ENCODE measurements at places on chromosomes 12 and 14.

GRCh38 chr14:22502551-22502950 lies 86.5 kb downstream of the DAD1 start:
- no peak for DNase-seq

GRCh38 chr12:6068227-6068626 lies 56.2 kb downstream of the VWF start:
- DNase-seq = no peak

DNA sequence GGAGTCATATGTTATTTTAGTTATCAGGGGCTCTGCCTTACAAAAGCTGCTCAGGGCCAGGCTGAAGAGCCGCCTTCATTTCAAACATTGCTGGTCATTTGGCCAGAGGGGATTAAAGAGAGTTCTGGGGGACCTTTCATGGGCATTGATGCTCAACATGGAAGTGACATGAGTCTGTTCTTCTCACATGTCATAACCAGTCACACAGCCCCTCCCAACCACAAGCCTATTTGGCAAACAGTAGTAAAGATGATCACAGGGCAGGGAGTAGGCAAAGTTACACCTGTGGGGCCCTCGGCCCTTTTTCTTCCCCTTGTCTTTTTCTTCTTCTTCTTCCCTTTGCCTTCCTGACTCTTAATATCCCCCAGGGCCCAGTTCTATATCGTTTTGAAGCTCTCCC lies 33.3 kb downstream of the CFAP54 start:
- DNase-seq = no peak

GRCh38 chr12:62446754-62447452 lies 19.7 kb upstream of the MON2 start:
- no peak for DNase-seq

GRCh38 chr14:70086685-70087379 lies 101.9 kb downstream of the SLC8A3 start:
- DNase-seq = peak; percentile 24

- no peak for DNase-seq
Observed at GRCh38 chr12:12108441-12109058, 37.8 kb downstream of the BCL2L14 start.

DNA sequence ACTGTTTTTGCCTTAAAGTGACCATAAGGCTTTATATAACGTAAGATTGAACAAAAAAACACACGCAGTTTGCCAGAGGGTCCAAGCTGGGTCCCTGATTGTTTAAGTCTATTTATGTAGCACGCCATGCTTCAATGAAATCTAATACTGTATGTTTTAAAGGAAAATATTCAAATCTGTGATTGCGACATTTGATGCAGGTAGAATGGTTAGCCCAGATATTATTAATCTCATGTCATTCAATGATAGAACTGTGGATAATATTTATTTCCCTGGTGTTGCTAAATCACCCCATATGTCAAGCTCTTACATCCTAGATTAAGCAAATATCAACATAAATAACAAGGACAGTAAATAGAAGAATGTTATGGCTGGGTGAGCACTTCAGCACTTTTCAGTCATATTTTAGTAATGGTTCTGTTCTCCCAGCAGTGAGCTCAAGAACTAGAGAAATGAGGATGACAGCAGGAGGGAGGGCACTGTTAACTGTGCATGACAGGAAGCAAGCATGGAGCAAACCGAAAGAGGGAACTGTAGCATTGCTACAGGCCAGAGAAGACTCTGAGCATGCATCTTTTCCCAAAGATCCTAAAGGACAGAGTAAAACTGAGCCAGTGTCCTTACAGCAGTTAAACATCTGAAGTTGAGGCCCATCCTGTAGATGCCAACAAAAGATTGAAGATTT lies 465.7 kb upstream of the MGAT4C start:
- no peak for DNase-seq

GRCh38 chr12:105382771-105383622 lies 52.5 kb downstream of the C12orf75 start:
- DNase-seq = peak; percentile 50

- DNase-seq = no peak
Observed at GRCh38 chr12:84741692-84742091, 170.9 kb downstream of the SLC6A15 start.

DNA sequence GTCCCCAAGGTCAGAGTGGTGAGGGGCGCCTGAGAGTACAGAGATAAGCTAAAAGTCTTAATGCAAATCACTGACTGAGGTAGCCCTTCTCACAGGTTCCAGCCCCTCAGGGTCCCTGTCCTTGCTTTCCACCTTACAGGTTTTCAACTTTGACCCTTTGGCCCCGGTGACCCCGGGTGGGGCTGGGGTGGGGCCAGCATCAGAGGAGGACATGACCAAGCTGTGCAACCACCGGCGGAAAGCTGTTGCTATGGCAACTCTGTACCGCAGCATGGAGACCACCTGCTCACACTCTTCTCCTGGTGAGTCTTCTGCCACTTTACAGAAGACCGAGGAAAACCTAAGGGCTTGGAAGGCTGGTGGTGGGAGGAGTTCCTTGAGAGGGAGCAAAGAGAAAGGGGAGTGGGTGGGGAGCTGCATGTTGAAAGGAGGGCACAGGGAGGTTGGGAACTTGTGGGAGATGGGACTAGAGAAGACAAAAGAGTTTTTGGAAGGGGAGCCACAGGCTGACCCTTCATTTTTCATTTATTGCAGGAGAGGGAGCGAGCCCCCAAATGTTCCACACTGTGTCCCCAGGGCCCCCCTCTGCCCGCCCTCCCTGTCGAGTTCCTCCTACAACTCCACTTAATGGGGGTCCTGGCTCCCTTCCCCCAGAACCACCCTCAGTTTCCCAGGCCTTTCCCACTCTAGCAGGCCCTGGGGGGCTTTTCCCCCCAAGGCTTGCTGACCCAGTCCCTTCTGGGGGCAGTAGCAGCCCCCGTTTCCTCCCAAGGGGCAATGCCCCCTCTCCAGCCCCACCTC lies 2.4 kb downstream of the MBD6 start:
- no peak for DNase-seq

- DNase-seq = no peak
Observed at GRCh38 chr14:90426663-90427062, 29.8 kb downstream of the CALM1 start.

DNA sequence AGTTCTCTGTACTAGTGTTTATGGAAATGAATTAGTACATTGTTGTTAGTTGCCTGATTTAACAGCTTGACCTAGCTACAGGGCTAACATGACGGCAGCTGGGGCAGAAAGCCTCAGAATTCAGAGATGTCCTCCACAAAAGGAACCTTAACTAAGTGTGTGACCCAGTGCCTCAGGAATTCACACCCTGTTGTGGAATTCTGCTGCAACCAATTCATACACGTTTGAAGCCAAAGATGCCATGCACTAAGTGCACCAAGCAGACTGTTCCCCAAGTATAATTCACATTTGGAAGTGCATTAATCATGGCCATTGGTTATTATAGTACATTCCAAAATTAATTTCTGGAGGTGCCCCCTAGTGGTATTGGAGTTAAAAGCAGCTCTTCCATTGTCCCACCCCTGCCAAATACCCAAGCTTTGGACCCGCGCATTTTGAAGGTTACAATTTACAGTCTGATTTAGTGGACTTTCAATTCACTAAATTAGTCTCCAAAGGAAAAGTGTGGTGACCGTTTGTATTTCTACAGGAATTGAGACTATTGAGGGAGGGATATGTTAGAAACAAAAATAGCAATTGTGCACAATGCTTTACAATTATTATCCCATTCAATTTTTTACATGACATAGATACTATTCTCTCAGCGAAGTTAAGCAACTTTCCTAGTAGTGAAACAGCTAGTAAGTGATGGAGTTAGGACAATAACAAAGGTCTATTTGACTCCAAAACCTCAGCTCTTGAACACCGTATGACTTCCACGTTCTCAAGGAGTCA lies 85.9 kb downstream of the PAX9 start:
- DNase-seq = no peak

DNA sequence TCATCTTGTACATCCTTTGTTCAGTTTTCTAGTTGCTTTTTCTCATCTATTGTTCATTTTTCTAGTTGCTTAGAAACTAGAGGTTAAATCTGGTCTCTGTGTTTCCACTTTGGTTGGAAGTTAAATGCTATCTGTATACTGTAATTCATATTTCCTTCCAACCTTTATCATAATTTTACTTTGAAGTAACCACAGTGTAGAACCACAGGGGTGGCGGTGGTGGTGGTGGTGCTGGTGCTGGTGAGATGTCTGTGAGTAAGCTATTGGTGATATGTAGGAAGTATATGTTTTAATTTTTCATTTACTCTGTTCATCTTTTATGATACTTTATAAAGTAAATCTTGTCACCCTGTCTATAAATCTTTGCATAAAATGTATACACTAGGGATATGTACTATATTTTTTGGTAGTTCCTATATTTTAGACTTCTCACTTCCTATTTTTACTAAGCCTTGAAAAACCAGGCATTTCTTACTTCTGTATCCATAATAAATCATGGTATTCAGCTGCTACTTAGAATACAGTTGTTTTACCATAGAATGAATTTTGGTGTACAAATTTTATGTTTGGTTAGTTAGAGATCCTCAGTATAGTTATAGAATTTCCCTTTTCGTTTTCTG lies 31.9 kb downstream of the CCDC91 start:
- no peak for DNase-seq

DNA sequence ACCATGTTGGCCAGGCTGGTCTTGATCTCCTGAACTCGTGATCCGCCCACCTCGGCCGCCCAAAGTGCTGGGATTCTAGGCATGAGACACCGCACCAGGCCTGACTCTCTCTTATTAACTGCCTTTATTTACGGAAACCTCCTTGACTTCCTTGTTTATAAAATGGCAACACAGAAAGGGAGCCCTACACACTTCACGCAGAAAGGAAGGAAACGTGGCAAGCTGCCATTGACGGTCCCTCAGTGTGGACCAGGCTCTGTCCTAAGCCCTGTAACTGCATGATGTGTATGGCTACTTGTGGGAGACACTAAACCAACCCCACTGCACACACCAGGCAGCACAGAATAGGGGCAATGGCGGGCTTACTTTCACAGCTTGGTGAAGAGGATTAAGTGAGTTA lies 11.7 kb downstream of the CINP start:
- no peak for DNase-seq

- no peak for DNase-seq
Observed at GRCh38 chr12:18612971-18613370, 124.8 kb downstream of the PLCZ1 start.

- no peak for DNase-seq
Observed at GRCh38 chr14:72722201-72722785, 171.6 kb downstream of the DPF3 start.

DNA sequence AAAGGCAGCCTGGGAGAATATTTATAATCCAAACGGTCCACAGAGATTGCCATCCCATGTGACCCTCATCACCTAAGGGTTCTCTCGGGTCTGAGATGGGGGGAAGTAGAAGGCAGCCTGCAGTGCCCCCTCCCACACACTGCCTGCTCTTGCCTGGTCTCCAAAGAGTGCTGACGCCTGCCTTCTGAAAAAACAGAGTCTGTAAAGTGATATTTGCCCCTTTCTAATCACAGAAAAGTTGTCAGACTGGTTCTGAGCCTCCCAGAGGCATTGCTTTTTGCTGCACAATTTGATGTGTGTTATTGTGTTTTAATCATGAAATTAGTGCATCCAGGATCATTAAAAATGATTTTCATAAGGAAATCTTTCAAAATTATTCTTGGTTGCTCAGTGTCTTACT lies 59.2 kb downstream of the TMEM30B start:
- DNase-seq = no peak

DNA sequence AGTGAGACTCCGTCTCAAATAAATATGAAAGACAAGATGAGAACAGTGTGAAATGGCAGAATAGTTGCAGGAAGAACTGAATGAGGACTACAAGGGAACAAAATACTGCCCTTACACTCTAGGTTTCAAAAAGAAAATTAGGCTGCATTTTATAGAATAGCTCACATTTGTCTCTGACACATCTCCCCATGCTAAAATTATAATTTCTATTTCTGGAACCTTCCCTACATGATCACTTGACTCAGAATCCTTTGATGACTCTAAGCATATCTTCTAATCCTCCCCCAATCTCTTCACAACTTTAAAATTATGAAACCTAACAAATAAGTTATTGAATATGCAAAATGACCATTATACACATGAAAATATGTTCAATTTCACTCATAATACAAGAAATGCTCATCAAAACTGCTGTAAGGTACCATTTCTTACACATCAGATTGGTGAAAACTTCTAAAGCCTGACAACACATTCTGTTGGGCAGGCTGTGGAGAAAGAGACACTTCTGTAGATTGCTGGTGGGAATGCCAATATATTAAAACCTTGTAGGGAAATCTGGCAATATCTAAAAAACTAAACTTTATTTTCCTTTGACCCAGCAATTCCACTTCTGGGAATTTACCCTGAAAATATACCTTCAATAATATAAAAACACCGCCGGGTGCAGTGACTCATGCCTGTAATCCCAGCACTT lies 4.3 kb upstream of the HIGD1C start:
- DNase-seq = no peak

DNA sequence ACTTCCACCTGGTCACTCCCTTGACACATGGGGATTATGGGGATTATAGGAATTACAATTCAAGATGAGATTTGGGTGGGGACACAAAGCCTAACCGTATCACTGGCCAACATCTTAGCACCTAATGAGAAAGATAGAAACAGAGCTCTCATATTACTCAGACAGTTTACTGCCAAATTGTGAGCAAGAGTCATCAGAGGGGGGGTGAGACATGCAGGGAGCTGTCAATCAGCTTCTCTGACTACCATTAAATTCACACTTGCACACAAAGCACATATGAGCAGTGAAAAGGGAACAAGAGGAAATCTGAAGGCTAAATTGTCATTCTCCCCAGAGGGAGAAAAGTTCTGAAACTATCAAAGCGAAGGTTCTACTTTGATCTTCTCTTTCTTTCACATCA lies 78.1 kb upstream of the GRIN2B start:
- no peak for DNase-seq

DNA sequence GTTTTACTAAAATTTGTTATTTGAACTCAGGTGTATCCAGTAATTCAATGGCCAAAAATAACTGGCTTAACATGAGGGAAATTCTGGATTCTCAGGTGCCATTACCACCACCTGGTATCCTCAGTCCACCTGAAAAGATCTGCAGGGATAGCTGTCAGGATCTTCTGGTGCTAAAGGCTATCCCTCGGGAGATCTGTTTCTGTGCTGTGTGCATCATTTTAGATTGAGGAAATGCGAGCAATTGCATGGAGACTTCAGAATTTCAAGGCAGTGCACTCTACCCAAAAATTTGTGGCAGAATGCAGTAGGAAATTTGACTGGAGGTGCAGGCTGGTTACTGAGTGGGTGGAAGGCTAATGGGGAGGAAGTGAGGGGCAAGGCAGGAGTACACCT lies 26.4 kb downstream of the ZCCHC8 start:
- no peak for DNase-seq
